ENCODE measurements at places on chromosomes 5 and 9.

- no peak for DNase-seq
Observed at GRCh38 chr5:84091127-84091799, 293.4 kb downstream of the EDIL3 start.

GRCh38 chr5:147017191-147017590 lies 138.6 kb upstream of the PPP2R2B start:
- no peak for DNase-seq

DNA sequence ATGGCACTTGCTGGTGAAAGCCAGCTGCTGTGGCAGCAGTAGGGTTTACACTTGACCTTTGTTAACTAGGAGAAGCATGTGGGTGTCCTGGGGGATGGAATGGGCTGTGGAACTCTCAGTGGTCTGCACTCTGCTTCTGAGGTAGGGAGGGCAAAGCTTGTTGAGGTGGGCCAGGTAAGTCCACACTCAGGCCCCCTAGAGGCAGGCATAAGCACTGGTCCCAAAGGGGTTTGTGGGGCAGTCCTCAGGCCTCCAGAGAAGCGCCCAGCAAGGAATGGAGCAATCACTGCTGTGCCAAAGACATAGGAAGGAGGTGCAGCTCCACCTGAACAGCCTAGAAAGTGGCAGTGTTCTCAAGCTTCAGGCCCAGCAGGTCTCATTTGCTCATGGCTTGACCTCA lies 34.7 kb downstream of the INSL4 start:
- DNase-seq: no peak

GRCh38 chr9:107285286-107285685 lies 2.2 kb downstream of the RAD23B start:
- no peak for DNase-seq

DNA sequence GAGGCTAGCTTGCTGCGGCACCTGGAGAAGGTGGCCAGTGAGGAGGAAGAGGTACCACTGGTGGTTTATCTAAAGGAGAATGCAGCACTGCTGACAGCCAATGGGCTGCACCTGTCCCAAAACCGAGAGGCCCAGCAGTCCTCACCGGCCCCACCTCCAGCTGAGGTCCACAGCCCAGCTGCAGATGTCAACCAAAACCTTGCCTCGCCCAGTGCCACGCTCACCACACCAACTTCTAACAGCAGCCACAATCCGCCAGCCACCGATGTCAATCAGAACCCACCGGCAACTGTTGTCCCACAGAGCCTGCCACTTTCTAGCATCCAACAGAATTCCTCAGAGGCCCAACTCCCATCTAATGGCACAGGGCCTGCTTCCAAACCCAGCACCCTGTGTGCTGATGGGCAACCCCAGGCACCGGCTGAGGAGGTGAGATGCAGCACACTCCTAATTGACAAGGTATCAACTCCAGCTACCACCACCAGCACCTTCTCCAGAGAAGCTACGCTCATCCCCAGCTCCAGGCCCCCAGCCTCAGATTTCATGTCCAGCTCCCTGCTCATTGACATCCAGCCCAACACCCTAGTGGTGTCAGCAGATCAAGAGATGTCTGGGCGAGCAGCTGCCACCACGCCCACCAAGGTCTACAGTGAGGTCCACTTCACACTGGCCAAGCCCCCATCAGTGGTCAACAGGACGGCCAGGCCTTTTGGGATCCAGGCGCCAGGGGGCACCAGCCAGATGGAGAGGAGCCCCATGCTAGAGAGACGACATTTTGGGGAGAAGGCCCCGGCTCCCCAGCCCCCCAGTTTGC lies 8.0 kb downstream of the SYNPO start:
- DNase-seq: no peak

Data from GM12891 (cell line).